ENCODE measurements at places on chromosomes 7 and 10. TPM values are rescaled to one million over a fixed set of nuclear protein-coding genes. Genes with fewer than 3 reads are reported as not detected.

Gene HTR5A
- not detected for total RNA-seq

Gene VTI1A
- total RNA-seq: 21.9 TPM

Gene AKR1C3
- 1.8 TPM for total RNA-seq

Gene ZNF365
- total RNA-seq: 0.84 TPM

Gene GPR85
- total RNA-seq: 5.2 TPM

All from bronchus fibroblast of lung (primary cell).